AG10803 (cell line): ENCODE measurements at places on chromosomes 13 and 19.

DNA sequence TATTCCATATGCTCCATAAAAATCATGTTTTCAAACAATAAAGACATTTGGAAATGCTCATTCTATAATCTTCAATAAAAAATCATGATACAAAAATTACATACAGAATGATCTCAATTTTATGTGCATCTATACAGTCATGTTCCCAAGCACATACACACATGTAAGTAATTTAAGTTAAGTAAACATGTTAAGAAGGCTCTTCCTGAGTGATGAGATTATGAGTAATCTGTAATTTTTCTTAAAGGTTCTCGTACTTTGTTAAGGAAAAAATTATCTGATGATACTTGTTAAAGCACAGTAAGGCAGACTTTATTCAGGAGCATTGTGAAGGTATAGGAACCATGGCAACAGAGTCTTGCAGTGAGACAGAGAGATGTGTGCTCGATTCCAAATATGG is 30.0 kb upstream of the DLEU7 start:
- no peak for DNase-seq

- no peak for DNase-seq
These were observed 66.7 kb upstream of the PRR20A start for GRCh38 chr13:57073983-57074382.

DNA sequence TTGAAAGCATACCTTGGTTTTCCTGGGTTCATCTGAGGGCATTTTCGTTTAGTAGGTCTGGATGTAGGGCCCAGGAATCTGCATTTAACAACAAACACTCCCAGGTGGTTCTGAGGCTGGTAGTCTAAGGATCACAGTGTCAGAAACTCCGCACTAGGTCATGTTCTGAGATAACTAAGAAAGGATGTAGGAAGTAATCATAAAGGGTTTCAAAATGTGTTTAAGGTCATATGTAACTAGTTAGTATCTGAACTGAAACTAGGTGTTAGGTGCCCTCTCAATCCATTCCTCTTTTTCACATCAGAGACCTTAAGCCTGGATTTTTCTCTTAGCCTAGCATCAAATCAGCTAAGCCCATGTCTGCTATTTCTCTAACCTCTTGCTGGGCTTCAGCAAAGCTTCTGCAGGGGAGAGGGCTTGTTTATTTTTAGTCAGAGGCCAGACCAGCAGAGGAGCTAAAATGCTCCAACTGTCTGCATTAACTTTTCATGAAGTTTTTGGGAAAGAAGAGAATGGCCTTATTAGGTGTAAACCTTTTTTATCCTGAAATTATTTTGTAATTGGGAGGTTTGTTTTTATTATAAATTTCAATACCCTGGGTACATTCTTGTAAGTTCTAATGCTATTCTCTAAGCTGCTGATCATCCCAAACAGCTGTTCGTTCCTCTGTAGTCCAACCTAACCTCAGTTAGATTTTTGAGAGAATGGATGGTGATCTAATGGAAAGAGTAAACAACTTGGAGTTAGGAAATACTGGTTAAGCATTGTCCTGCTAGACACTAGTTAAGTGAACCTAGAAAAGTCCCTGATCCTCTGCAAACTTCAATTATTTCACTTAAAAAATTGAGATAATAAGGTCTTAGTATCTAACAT is 262.8 kb upstream of the RFC3 start:
- no peak for DNase-seq

DNA sequence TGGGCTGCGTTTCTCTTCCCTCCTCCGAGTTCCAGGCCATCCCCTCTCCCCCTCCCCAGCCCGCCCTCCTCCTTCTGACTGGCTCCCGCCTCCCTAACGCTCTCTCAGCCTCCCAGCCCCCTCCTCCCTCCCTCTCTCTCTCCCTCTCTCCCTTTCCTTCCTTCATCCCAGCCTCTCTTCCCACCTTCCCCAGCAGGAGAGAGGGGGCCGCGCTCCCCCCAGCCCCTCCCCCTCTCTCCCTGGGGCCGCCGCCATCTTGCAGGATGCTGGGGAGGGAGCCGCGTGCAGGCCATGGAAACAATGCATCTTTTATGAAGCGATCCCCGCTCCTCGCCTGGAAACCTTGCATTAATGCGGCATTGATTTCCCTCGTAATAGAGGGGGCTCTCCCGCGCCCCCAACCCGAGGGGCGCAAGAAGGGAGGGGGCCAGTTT is 42.6 kb upstream of the ADGRL1 start:
- DNase-seq = peak; percentile 13
